DMS53 (cell line): ENCODE measurements at places on chromosomes 3 and 15.

GRCh38 chr3:123951522-123952447 is 9.2 kb downstream of the CCDC14 start:
- DNase-seq: peak; percentile 91

DNA sequence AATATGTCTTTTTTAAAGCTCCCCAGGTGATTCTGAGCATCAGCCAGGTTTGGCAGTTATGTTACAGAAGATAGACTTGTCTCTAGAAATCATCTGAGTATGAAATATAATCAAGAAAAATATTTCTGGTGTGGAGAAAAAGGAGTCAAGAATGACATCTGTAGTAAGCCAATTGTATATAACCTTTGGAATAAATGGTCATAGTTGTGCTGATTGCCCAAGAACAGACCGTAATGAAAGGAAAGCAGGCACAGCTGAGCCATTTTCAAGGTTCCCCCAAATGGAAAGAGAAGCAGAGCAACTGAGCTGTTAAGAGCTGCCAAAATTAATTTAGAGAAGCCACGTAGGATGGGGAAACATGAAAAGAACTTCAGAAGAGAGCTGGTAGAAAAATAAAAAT is 26.6 kb downstream of the GOLM2 start:
- DNase-seq: no peak

DNA sequence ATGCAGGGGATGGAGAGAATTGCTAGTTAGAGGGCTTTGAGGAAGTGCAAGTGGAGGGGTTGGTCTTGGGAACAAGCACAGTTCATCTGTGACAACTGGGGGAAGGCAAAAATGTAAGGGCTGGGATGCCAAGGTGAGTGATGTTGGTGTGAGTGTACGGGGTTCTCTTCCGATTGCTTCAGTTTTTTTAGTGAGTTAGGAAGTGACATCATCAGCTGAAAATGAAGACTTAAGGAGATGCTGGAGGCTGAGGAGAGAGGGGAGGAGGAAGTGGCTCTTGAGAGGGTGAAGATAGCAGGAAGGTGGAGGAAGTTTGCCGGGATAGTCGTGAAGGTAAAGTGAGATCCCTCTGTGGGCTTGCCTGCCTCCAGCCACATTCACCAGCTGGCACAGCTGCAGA is 12.7 kb downstream of the TICRR start:
- no peak for DNase-seq

DNA sequence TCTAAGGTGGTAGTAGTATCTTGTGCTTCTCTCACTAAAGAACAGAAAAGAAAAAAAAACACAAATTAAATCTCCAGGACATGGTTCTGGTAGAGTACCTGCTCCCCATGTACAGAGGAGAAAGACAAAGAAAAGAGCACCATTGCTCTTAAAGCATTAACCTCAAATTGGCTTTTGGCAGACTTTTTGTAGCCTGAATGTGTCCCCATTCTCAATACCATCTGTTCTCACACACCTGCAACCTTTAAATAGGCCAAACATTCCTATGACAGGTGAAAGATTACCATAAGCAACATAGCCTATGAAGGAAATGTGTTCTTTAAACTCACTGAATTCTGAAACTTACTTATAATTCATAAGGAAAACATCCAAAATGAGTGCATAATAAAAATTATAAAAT is 68.0 kb downstream of the TIPARP start:
- no peak for DNase-seq

- DNase-seq: no peak
Measured at GRCh38 chr15:42971830-42972229, 51.3 kb upstream of the TTBK2 start.

DNA sequence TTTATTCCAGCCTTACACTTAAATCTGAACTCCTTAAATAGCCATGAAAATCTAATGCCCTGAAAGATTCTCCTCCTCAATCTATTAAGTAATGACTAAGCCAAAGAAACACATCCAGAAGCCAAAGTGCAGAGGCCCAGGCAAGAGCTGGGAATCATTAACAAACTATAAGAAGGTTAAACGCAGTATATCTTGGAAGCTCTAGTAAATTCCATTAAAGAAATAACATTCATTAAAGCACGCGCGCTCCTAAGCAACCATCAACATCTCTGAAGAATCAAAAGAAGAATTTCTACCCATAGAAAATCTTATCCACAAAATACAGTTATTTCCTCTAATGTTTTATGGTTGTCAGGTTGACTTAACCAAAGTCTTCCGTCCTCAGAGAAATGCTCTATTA is 29.5 kb downstream of the MB21D2 start:
- DNase-seq: no peak

- no peak for DNase-seq
Measured at GRCh38 chr3:43035801-43036365, 56.8 kb downstream of the GASK1A start.
